ENCODE measurements at places on chromosomes 12 and 14.

GRCh38 chr12:2973566-2973965 lies 14.4 kb downstream of the TEAD4 start:
- no peak for DNase-seq

GRCh38 chr12:83018088-83018487 lies 331.4 kb downstream of the TMTC2 start:
- no peak for DNase-seq

GRCh38 chr12:47939009-47939601 lies 24.3 kb upstream of the TMEM106C start:
- no peak for DNase-seq

DNA sequence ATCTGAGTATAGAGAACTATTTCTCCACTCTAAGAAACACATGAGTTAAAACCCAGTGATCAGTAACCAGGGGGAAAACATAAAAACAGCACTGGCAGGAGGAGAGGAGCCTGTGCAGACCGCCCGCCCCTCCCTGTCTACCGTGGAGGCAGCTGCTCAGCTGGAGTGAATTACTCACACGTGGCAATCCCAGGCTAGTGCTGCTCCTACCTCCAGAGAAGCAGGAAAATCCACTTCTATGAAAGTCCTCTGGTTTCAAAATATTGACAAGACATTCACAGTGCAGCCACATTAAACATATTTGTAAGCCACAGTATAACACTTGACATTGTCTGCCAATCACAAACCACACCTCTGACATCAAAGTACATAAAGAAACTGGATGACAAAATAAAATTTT lies 16.7 kb downstream of the TMEM132D start:
- DNase-seq: no peak

GRCh38 chr12:70415987-70416386 lies 49.9 kb downstream of the KCNMB4 start:
- no peak for DNase-seq

DNA sequence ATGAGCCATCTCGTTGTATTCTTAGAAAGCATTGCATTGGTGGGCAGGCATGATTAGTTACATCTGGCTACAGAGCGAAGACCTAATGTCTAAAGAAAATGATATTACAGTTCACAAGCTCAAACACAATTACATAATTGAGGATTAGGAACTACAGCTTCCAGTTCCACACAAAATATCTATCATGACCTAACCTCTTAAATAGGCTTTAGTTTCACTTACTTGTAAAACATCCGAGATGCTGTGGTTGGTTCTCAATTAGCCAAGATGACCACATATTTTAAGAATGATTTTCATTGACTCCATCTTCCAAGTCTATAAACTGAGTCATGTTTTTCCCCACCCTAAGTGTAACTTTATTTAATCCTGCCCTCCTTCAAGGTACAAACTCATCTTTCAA lies 69.5 kb downstream of the LRIG3 start:
- no peak for DNase-seq

DNA sequence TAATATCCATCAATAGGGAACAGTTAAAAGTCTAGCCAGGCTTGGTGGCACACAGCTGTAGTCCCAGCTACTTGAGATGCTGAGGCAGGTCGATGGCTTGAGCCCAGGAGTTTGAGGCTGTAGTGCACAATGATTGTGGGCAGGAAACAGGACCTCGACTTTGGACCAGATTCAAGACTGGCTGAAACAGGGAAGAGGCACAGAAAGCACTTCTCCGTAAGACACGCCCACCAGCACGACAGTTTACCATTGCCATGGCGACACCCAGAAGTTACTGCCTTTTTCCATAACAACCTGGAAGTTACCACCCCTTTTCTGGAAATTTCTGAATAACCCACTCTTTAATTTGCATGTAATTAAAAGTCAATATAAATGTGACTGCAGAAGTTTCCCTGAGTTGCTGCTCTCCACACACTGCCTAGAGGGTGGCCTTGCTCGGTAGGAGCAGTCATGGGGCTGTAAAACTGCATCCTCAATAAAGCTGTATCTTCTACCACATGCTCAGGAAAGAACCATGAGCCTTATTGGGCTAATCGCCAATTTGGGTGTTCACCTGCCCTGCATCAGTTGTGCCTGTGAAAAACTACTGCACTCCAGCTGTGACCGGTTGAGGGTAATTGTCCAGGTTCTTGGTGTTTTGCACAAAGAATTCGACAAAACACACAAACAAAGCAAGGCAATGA lies 4.6 kb upstream of the LRRC23 start:
- DNase-seq: no peak

DNA sequence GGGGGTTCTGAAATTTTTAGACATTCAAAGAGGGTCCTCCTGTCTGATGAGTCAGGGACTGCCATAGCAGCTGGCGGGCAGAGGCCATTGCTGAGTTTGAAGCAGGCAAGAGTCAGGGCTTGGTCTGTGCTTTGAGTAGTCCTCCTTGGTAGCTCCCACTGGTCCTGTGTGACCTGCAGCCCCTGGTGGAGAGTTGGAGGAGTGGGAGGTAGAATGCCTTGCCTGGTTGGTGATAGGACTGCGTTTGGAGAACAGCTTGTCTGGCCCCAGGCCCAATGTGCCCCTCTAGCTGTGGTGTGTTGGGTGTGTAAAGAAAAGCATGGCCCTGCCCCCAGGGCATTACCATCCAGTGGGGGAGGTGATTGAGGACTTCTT lies 116.7 kb downstream of the BEGAIN start:
- DNase-seq: no peak

DNA sequence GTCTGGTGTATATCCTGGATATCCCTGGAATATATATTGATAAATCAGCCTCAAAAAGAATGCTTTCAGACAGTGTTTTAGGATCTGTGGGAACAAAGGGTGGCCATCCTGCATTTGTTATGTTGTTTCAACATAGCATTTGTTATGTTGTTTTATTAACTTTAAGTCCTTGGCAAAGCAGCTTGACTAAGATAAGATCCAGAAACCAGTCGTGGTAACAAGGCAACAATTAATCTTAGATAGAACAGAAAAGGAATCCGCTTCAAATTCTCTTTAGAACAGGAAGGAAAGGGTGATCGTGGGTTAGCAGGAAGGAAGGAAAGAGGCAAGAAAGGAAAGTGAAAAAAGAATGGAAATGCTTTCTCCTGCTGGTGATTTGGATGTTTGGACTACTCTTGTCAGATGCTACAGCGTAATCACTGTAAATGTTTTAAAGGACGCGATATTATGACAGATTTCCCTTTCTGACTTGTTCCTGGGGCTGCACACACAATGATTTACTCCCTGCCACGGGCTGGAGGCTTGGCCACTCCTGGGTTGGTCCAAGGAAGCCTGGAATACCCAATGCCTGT lies 443.3 kb downstream of the DPF3 start:
- no peak for DNase-seq
